ENCODE measurements at places on chromosomes 5 and 9.

- DNase-seq, result peak; percentile 48
These were observed 518 bp downstream of the LOX start for GRCh38 chr5:122077366-122078115.

- no peak for DNase-seq
These were observed 178.2 kb downstream of the ZDHHC21 start for GRCh38 chr9:14515049-14515448.

DNA sequence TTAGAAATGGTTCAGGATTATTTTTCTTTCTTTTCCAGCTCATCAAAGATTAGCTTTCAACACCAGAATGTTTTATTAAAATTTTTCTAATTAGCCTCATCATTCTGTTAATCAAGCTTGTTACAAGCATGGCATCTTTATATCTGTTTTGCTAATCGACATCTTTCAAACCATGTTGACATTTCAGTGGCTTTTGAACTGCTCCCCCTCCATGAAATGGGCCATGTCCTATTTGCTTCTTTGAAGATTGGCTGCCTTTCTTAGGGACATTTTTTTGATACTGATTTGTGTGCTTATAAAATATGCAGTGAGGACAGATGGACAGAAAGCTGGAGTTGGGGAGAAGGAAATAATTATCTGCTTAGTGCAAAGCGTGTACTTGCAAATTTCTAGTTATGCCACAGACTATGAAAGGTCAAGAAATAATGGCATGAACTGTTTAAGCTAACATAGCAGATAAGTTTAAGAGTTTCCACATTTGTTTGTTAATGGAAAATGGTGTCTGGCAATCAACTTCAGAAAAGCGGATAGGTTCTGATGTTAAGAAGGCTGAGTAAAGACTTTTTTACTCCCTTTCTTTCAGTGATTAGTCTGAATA is 27.5 kb downstream of the BTF3 start:
- no peak for DNase-seq

DNA sequence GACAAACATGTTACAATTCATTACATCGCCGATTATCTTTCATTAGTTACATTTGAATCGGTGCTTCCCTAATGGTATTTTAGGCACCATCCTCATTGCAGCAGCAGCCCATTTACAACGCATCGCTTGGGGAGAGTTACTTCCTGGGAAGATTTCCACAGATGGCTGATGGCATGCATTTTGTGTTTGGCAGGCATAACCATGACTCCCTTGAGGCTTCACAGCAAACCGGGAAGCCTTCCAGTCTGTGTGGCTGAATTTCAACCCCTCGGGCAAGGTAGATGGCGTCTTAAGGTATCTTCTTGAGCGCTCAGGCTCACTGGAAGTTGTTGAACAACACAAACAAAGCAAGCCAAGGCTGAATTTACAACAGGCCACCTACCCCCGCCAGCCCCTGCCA is 1.6 kb upstream of the DNAH5 start:
- DNase-seq, result no peak

DNA sequence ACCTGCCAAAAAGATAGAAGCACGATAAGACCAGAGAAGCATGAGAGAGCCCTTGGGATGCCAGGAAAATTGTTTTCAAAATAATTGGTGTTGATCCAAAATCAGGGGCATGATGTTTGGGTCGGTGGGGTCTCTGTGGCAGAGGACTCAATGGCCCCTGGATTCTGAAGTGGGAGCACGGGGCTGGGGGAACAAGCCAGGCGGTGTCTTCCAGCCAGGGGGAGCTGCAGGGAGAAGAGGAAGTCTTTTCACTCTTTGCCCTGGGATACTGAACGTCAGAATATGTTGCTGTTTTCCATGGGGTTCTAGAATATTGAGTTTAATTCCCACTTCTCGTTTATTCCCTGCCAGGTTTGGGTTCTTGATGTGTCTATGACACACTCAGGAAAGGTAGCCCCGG is 20.4 kb downstream of the TSPAN17 start:
- DNase-seq, result no peak

DNA sequence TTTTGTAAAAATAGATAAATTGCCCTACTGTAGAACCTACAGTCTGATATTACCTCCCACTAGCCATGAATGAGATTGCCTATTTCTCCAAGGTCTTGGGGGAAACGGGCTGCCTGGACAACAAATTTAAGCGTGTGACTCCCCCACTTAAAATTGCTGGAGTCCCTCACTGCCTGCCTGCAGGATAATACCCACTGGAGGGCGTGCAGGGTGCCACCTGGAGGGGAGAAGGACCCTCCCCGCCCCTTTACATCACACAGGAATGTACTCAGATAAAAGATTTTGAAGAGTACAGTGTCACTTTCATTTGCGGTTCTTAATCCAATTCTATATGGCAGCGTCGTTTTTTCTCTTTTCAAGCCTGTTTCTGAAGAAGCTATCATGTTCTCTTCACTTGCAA is 6.2 kb upstream of the TRIM7 start:
- DNase-seq, result no peak

DNA sequence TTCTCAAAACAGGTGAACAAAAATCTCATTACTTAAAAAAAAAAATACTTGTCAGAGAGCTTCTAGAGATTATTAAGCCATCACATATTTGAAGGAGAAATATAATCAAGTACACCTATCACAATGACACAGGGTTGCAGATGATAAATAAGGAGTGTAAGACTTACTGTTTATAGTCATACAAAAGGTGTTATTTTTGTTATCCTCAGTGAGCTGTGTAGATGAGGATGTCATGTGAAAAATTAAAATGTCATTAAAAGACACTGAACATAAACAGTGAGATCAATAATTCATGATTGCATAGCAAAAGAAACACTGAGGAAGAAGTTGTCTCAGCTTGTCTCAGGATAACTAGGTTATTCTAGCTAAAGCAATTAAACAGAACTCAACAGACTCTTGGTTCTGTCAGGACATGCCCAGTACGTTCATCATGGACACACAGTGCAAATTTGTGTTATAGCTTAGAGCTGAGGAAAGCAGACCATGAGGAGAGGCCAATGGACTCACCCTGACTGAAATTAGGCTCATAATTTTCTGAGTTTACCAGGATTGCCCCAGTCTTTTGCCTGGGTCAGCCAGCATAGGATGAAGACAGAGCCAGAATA is 1162.6 kb upstream of the C9orf72 start:
- no peak for DNase-seq

DNA sequence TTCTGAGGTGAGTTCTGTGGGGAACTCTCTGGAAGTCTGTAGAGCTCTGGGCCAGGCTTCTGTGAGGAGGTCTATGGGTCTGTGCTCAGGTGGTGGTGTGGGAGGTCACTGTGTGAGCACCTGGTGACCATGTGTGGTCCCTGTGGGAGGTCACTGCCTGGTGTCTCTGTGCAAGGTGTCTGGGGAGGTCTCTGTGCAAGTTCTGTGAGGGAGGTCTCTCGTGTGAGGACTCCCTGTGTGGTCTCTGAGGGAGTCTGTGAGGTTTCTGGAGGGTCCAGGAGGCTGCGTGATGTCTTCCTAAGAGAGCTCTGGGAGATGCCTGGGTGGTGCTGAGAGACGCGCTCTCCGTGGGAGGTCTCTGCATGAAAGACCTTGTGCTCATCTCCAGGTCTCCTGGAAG is 6.0 kb upstream of the SPATA31E1 start:
- no peak for DNase-seq

GRCh38 chr9:136525841-136526499 is 19.9 kb downstream of the NOTCH1 start:
- peak; percentile 38 for DNase-seq
